ENCODE measurements at places on chromosomes 6 and 20. TPM values are rescaled to one million over a fixed set of nuclear protein-coding genes. Genes with fewer than 3 reads are reported as not detected.

DNA sequence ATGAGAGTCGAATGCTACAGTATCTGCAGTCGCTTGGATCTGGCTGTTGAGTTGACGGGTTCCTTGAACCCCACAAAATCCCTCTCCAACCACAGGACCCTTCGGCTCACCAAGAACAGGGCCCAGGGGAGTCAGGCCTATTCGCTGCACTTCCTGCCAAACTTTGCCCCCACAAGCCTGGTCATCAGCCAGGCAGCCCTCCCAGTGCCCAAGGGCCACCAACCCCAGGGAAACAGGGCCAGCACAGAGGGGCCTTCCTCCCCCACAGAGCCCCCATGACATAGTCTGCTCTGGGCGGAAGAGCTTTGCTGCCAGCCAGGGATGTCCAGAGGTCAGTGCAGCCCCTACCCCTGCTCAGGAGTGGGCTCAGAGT lies 34.5 kb upstream of the MRGBP start:
- no peak for DNase-seq

GRCh38 chr20:17457588-17458190 lies 73.5 kb downstream of the BFSP1 start:
- DNase-seq: no peak

- no peak for DNase-seq
Observed at GRCh38 chr6:133544419-133544818, 303.3 kb downstream of the EYA4 start.

DNA sequence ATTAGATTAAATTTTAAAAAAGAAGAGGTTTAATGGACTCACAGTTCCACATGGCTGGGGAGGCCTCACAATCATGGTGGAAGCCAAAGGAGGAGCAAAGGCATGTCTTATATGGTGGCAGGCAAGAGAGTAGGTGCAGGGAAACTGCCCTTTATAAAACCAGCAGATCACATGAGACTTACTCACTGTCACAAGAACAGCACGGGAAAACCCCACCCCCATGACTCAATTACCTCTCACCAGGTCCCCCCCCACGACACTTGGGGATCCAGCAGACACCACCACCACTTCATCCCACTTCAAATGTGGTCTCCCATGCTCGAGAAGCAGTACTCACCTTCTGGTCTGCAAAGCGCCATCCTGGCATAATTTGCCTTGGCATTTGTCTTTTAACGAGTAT lies 24.6 kb downstream of the MTFR2 start:
- DNase-seq: no peak

- DNase-seq: no peak
Observed at GRCh38 chr6:31690231-31691077, 9.6 kb upstream of the LY6G5C start.

DNA sequence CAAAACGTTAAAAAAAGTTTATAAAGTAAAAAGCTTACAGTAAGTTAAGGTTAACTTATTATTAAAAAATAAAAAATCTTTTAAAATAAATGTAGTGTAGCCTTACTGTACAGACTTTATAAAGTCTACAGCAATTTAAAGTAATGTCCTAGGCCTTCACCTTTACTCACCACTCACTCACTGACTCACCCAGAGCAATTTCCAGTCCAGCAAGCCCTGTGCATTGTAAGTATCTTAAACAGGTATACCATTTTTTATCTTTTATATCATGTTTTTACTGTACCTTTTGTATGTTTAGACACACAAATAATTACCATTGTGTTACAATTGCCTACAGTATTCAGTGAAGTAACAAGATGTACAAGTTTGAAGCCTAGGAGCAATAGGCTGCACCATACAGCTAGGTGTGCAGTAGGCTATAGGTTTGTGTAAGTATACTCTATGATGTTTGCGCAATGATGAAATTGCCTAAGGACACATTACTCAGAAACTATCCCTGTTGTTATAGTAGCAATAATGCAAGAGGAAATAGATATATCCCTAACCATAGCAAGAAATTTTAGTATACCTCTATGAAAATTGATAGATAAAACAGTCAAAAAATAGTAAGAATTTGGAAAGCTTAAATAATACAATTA lies 39.5 kb downstream of the FBXO5 start:
- DNase-seq: no peak

GRCh38 chr6:144675231-144675861 lies 390.2 kb downstream of the UTRN start:
- DNase-seq: no peak

GRCh38 chr6:157203764-157204163 lies 119.6 kb downstream of the TMEM242 start:
- no peak for DNase-seq

- no peak for DNase-seq
Observed at GRCh38 chr6:155420492-155420891, 35.1 kb downstream of the NOX3 start.

DNA sequence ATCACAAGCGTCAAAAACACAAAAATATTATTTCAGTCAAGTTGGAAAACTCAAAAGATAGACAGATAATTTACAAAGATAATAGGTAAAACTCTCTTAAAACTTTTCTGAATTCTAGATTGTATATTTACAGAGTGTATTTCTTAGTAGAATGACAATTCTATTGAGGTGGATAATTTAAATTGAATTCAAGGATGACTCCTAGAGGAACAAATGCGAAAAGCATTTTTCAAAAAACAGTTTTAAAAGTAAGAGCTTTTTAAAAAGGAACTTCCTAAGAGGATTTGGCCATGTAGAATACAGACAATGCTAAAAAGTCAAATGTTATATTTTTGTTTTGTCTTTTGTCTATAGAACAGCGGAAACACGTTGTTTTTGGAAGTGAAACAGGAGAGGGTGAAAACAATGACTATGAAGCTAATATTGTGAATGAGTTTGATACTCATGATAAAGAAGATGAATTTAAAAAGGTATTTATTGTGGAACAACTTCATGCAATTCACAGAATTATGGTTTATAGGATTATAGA lies 90.1 kb downstream of the DNAH8 start:
- DNase-seq: no peak

- DNase-seq: no peak
Observed at GRCh38 chr20:57781901-57782300, 72.1 kb upstream of the PMEPA1 start.

DNA sequence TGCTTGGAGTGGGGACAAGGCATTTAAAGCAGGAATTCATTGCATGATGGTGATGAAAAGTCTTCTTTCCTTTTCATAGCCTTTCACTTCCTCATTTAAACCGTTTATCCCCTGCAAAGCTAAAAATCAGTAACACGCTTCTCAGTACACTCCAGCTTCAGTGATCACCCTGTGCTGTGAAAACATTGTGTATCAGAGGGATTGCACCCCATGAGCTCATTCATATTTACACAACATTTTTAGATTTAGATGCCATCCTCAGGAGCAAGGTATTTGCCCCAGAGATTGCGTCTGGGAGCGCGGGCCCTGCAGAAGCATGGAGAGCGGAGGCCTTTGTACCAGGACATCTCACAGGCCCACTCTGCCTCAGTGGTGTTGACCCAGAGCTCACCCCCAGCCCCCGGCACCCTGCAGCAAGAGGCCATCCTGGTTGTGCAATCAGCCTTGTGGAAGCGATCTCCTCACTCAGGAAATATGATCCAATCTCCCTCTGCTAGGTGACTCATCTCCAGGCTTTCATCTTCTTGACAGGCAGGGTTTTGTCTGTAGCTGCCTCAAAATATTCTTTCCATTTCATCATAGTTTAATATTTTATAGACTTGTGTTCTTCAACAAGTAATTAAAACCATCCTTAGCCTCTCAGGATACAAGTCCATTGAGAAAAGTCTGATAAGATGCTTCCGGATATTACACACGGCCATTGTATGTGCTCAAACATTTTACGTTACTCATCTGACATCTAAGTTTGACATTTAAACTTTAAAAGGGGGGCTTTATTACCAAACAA lies 38.9 kb upstream of the THBS2 start:
- no peak for DNase-seq

DNA sequence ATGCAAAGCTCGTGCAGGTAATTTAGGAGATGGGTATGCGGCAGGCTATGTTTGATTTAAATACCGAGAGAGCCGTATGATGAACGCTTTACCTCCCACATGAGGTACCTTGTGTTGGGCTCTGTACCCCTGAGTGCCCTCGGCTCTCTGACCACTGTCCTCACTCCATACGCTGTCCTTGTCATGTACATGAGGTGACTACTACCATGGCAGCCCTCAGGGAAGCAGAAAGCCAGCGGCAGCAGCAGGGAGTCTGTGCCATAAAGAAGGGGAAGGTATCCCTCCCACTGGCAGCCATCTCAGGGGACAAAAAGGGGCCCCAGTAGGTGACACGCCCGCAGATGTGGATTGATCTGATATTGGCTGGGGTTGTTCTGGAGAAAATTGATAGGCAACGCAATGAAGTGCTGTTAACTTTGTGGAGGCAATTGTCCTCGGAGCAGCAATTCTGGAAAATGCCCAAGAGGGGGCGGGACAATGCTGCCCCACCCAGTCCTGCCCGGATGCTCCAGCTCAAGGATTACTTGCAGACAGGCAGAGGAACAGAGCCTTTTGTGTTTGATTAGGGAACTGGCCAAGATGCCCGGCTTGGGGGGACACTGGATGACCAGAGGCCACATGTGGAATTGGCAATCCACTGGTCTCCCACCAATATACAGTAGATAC lies 38.0 kb upstream of the HSF2 start:
- DNase-seq: no peak

GRCh38 chr6:16691324-16691723 lies 69.9 kb downstream of the ATXN1 start:
- DNase-seq: no peak

DNA sequence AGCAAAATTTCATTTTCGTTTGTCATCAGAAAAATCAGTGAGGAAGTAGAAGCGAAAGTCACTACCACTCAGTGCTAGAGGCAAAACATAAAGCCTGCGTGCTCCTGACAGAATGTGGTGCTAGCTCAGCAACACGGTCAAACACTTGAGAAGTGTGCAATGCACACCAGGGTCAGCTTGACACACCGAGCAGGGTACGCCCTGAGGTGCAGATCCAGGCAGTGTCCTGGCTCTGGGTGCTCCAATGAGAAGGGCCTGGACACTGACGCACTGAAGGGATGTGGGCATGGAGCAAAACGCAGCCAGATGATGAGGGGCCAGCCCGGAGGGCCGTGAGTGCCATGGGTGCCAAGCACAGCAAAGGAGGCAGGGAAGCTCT lies 5.9 kb downstream of the RNASET2 start:
- DNase-seq: no peak

- DNase-seq: no peak
Observed at GRCh38 chr20:35821807-35822242, 50.0 kb downstream of the PHF20 start.

DNA sequence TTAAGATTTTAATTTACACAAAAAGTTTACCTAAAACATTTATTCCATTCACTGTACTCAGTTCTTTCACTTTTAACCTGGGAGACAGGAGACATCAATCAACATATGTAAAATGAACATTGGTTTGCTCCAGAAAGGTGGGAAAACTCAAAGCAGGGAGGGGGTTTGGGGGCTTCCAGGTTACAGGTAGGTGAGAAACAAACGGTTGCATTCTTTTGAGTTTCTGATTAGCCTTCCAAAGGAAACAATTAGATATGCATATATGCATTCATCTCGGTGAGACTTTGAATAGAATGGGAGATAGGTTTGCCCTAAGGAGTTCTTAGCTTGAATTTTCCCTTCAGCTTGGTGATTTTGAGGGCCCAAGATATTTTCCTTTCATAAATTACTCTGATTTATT lies 38.2 kb upstream of the HDAC2 start:
- no peak for DNase-seq

DNA sequence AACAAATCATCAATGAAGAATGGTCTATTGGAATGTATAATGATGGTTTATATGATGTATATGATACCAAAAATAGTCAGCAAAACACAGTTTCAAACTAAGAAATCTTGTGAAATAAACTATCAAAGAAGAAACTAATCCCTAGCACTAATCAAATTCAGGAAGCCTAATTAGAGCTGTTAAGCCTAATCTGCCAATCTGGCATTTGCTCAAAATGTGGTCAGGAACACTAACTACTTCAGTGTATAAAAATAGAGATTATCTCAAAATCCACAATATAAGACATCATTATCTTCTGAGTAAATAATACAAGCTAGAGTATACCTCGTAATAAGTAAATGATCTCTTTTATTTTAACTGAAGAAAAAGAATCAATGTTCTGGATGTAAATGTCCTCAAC lies 12.8 kb upstream of the AKAP7 start:
- DNase-seq: no peak

OPRL1 gene
- 9.4 TPM for polyA plus RNA-seq

MYMX gene
- polyA plus RNA-seq: 0.73 TPM

CDSN gene
- 0.32 TPM for polyA plus RNA-seq

DEFB116 gene
- not detected for polyA plus RNA-seq

TMEM151B gene
- polyA plus RNA-seq: 1.3 TPM

TRIM38 gene
- 3.2 TPM for polyA plus RNA-seq

SYCP2 gene
- 18.8 TPM for polyA plus RNA-seq

CHMP4B gene
- 114 TPM for polyA plus RNA-seq

PHIP gene
- polyA plus RNA-seq: 9.0 TPM

PTGIS gene
- polyA plus RNA-seq: 30.3 TPM

NHLRC1 gene
- 2.1 TPM for polyA plus RNA-seq

PRSS35 gene
- polyA plus RNA-seq: 6.9 TPM

DZANK1 gene
- 11.6 TPM for polyA plus RNA-seq

Data from testis (tissue), 5 donors.